ENCODE measurements at places on chromosomes 3 and 15. TPM values are rescaled to one million over a fixed set of nuclear protein-coding genes. Genes with fewer than 3 reads are reported as not detected.

GRCh38 chr3:53618936-53619335 lies 124.5 kb downstream of the CACNA1D start:
- no peaks in the 10 kb centered on the region for H3K27me3 ChIP-seq
- no peak overlapping the region for H3K27ac ChIP-seq
- DNase-seq, result no peak
- H3K36me3 ChIP-seq, result no peaks in the 10 kb centered on the region

DNA sequence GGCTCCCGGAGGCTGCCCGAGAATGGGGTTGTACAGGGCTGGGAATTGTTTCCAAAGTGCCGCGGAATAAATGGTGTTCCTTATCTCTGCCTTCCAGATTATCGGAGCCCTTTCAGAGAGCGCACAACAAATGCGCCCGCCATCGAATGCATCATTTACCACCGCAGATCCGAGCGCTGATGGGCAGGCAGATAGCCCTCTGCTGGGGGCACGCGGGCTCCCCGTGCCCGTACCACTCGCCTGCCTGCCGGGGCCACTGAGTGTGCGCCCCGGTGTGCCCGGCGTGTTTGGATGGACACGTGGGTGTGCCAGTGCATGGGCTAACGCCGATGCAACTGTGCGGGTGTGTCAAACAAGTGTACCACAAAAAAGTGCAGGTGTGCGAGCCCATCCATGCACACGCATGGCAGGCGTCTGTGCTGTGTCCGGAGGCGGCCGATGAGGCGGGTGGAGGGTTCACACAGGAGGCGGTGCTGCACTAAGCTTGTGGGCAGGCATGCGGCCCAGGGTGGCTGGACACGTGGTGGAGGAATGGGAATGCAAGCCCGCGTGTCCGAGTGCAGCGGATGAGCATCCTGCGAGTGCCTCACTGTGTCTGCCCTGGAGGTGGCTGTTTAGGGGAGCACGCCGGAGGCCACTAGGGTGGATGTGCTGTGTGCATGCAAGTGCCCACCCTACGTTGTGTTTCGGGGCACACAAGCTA lies 3.8 kb upstream of the GATA2 start:
- DNase-seq, result peak; percentile 56
- no peaks in the 10 kb centered on the region for H3K27me3 ChIP-seq
- no peaks in the 10 kb centered on the region for H3K36me3 ChIP-seq
- H3K4me3 ChIP-seq, result no peak overlapping the region
- H3K4me1 ChIP-seq, result no peaks in the 10 kb centered on the region

- no peaks in the 10 kb centered on the region for H3K36me3 ChIP-seq
- H3K27me3 ChIP-seq, result no peaks in the 10 kb centered on the region
- no peaks in the 10 kb centered on the region for H3K4me1 ChIP-seq
- no peak overlapping the region for H3K27ac ChIP-seq
Measured at GRCh38 chr3:100009276-100010086, 104.8 kb downstream of the FILIP1L start.

DNA sequence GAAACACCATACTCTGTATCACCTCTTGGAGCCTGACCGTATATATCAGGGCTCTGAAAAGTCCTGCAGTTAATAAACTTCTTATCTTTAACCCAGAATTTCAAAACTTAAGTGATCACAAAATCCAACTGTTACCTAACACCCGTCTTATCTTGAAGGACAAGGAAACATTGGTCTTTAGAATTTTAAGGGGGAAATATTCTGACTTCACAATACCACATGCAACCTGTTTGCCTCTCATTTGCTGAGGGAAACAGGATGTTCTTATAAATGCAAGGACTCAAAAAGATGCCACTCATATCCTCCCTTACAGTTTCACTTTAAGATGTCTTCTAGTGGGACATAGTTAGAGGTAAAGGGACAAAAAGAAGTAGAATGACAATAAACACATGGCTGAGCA lies 67.9 kb downstream of the CRTC3 start:
- H3K36me3 ChIP-seq, result no peaks in the 10 kb centered on the region
- H3K27me3 ChIP-seq, result no peaks in the 10 kb centered on the region
- H3K27ac ChIP-seq, result peak overlapping the region; percentile 51
- no peak for DNase-seq
- H3K4me3 ChIP-seq, result no peak overlapping the region

- H3K4me3 ChIP-seq, result no peak overlapping the region
- no peak for DNase-seq
- H3K27ac ChIP-seq, result no peak overlapping the region
- no peaks in the 10 kb centered on the region for H3K4me1 ChIP-seq
Measured at GRCh38 chr3:73206030-73206429, 144.6 kb downstream of the EBLN2 start.

- H3K27ac ChIP-seq, result peak overlapping the region; percentile 62
- peak; percentile 27 for DNase-seq
- peaks cover 17% of the 10 kb centered on the region for H3K4me1 ChIP-seq
- no peak overlapping the region for H3K4me3 ChIP-seq
- no peaks in the 10 kb centered on the region for H3K36me3 ChIP-seq
Measured at GRCh38 chr3:48738926-48739616, 22.1 kb upstream of the IP6K2 start.

- no peaks in the 10 kb centered on the region for H3K36me3 ChIP-seq
- H3K27ac ChIP-seq, result no peak overlapping the region
- peak overlapping the region; percentile 26 for H3K4me3 ChIP-seq
- H3K4me1 ChIP-seq, result no peaks in the 10 kb centered on the region
Measured at GRCh38 chr15:32029409-32029861, 880 bp upstream of the CHRNA7 start.

DNA sequence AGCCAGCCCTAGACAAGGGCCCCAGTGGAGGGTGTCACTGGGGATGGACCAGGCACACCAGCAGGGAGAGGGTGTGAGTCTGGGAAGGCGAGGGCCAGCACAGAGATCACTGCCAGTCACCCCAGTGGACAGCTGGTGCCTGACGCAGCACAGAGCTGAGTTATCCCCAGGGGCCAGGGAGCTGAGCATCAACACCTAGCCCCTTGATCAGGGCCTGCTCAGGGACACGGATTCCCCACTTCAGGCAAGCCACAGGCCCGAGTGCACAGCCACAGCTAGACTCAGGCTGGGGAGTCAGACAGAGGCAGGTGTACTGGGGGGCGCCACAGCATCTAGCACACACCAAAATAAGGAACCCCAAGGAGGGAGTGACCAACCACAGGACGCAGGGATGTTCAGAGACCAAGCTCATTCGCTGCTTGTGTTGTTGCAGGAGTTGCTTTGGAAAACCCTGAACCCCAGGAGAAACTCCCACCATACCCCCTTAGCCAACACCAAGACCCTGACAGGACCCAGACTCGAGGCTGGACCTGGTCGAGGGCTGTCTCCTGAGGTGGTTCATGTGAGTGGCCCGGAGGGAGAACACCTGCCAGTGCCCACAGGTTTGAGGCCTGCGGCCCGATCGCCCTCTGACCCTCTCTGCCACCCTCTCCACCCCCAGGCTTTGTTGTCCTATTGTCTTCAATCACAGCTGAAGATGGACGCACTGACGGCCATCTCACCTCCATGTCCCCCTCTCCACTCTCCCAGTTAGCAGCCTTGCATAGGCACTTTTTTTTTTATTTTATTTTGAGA lies 146.8 kb downstream of the TPRA1 start:
- no peaks in the 10 kb centered on the region for H3K27me3 ChIP-seq
- no peaks in the 10 kb centered on the region for H3K4me1 ChIP-seq
- no peaks in the 10 kb centered on the region for H3K36me3 ChIP-seq
- H3K4me3 ChIP-seq, result no peak overlapping the region
- peak; percentile 26 for DNase-seq

- H3K36me3 ChIP-seq, result no peaks in the 10 kb centered on the region
- H3K27ac ChIP-seq, result no peak overlapping the region
- no peak overlapping the region for H3K4me3 ChIP-seq
- H3K4me1 ChIP-seq, result no peaks in the 10 kb centered on the region
- no peak for DNase-seq
- H3K27me3 ChIP-seq, result no peaks in the 10 kb centered on the region
Measured at GRCh38 chr15:45776772-45777171, 141.9 kb downstream of the SQOR start.

GRCh38 chr3:78645628-78646310 lies 1122.0 kb downstream of the ROBO1 start:
- no peaks in the 10 kb centered on the region for H3K36me3 ChIP-seq
- peaks cover 9% of the 10 kb centered on the region for H3K4me1 ChIP-seq
- H3K4me3 ChIP-seq, result no peak overlapping the region
- DNase-seq, result no peak
- no peaks in the 10 kb centered on the region for H3K27me3 ChIP-seq
- H3K27ac ChIP-seq, result no peak overlapping the region

DNA sequence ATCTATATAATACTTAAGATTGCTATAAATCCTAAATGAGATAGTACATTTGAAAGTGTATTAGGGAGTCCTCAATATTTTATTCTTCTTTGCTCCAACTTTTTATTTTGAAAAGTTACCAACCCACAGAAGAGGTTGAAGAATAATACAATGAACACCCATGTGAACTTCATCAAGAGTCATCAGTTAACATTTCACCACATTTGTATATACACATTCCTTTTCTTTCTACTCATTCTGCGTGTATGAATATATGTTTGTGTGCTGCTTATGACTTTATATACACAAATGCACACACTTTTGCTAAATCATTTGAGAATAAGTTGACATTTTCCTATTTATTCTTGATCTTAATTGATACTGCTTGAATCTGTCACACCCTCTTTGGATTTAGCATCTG lies 193.3 kb upstream of the CGNL1 start:
- H3K27ac ChIP-seq, result no peak overlapping the region
- H3K4me1 ChIP-seq, result peaks cover 5% of the 10 kb centered on the region
- no peaks in the 10 kb centered on the region for H3K36me3 ChIP-seq
- no peaks in the 10 kb centered on the region for H3K27me3 ChIP-seq

GRCh38 chr3:8423307-8423706 lies 78.3 kb upstream of the LMCD1 start:
- no peaks in the 10 kb centered on the region for H3K36me3 ChIP-seq
- no peak overlapping the region for H3K27ac ChIP-seq
- DNase-seq, result no peak
- no peaks in the 10 kb centered on the region for H3K27me3 ChIP-seq
- H3K4me1 ChIP-seq, result no peaks in the 10 kb centered on the region

DNA sequence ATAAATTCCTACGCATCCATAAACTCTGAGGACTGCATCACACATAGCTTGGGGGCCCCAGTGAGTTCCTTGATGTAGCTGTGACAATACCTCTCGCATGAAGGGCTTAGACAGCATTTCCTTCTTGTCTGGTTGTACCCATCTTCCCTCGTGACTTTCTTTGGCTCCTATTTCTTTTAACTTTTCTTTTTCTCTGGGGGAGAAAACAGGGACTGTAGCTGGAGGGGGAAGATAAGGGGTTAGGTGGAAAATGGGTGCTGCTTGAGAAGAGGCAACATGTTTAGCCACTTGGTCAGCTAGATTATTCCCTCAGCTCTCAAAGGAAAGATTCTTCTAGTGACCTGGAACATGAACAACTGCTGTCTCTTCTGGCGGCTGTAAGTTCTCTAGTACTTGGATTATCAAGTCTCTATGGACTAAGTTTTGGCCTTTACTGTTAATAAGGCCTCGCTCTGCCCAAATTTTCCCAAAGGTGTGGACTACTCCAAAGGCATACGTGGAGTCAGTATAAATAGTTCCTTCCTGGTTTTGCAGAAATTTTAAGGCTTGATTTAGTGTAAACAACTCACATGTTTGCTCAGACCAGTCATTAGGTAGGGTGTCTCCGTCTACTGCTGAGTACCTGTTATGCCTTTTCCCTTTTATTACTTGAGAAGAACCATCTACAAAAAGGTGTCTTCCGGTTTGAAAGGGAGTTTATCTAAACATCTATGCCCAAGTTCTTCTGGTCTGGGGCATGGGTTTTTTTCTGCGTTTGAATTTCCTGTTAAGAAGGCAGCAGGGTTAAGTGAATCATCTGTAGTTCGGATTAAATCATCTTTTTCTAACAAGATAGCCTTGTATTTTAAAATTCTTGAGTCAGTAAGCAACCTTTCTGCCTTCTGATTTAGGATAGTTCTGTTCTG lies 21.0 kb upstream of the ATG7 start:
- H3K27me3 ChIP-seq, result no peaks in the 10 kb centered on the region
- H3K36me3 ChIP-seq, result no peaks in the 10 kb centered on the region
- H3K27ac ChIP-seq, result no peak overlapping the region
- no peaks in the 10 kb centered on the region for H3K4me1 ChIP-seq

DNA sequence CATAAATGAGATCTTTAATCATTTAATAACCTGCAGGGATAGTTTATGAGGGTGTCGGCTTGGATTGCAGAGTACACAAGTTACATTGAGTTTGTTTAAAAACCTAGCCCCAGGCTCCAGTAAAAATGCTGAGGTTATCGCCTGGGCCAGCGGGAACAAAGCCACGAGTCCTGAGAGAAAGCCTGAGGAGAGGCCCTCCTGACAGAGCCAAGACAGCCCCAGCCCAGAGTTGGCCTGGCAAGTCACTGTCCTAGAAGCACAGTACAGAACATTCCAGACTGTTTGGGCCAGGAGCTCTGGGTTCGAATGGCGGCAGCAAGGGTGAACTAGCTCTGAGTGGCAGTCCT lies 32.4 kb downstream of the SEC61A1 start:
- DNase-seq, result no peak
- H3K36me3 ChIP-seq, result no peaks in the 10 kb centered on the region
- peak overlapping the region; percentile 23 for H3K27ac ChIP-seq
- no peak overlapping the region for H3K4me3 ChIP-seq

DNA sequence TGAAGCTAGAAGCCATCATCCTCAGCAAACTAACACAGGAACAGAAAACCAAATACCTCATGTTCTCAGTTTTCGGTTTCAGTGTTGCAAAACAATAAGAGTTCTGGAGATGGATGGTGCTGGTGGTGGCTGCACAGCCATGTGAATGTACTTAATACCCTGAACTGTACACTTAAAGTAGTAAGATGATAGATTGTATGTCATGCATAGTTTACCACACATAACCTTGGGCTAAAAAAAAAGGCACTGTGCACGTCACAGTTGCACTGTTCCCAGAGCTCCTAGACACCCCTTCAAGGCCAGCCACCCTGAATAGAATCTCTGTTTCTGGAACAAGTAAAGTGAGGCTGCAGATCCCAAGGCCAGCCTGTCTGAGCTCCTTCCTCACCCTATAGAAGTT lies 243.3 kb upstream of the IGF1R start:
- DNase-seq, result no peak
- H3K27ac ChIP-seq, result no peak overlapping the region
- H3K4me3 ChIP-seq, result no peak overlapping the region
- H3K4me1 ChIP-seq, result no peaks in the 10 kb centered on the region
- no peaks in the 10 kb centered on the region for H3K36me3 ChIP-seq

- H3K4me3 ChIP-seq, result no peak overlapping the region
- no peaks in the 10 kb centered on the region for H3K4me1 ChIP-seq
- H3K36me3 ChIP-seq, result no peaks in the 10 kb centered on the region
- no peak for DNase-seq
- no peak overlapping the region for H3K27ac ChIP-seq
Measured at GRCh38 chr15:90750186-90750585, 33.0 kb downstream of the BLM start.

- H3K4me1 ChIP-seq, result no peaks in the 10 kb centered on the region
- no peak for DNase-seq
- no peaks in the 10 kb centered on the region for H3K27me3 ChIP-seq
- no peak overlapping the region for H3K4me3 ChIP-seq
- H3K27ac ChIP-seq, result no peak overlapping the region
Measured at GRCh38 chr3:181253796-181254195, 264.3 kb upstream of the DNAJC19 start.

GRCh38 chr15:37107071-37107743 lies 6.9 kb upstream of the MEIS2 start:
- no peaks in the 10 kb centered on the region for H3K4me1 ChIP-seq
- no peak overlapping the region for H3K27ac ChIP-seq
- DNase-seq, result no peak
- H3K4me3 ChIP-seq, result no peak overlapping the region
- no peaks in the 10 kb centered on the region for H3K36me3 ChIP-seq

The HCLS1 gene
- total RNA-seq, result 28.3 TPM

The STAC gene
- 0.16 TPM for total RNA-seq

The GUCA1C gene
- total RNA-seq, result 9.4 TPM

The STRIT1 gene
- total RNA-seq, result not detected

The PSTPIP1 gene
- 1.0 TPM for total RNA-seq

The LDHAL6B gene
- not detected for total RNA-seq

The FOXB1 gene
- total RNA-seq, result not detected

The NEK10 gene
- total RNA-seq, result 0.43 TPM

The MRPL46 gene
- total RNA-seq, result 10.6 TPM

Data from pancreas (tissue), 10 donors.